Hindlimb muscle (tissue), 1 donor: ENCODE measurements at places on chromosomes 16 and 17. TPM values are rescaled to one million over a fixed set of nuclear protein-coding genes. Genes with fewer than 3 reads are reported as not detected.

BMERB1 gene
- 21.0 TPM for polyA plus RNA-seq

ZMYND15 gene
- polyA plus RNA-seq = 0.97 TPM

ARL2BP gene
- 36.0 TPM for polyA plus RNA-seq

METRNL gene
- 33.0 TPM for polyA plus RNA-seq

KRT32 gene
- not detected for polyA plus RNA-seq

THRA gene
- 85.6 TPM for polyA plus RNA-seq

WFDC1 gene
- 1.1 TPM for polyA plus RNA-seq

CCNF gene
- polyA plus RNA-seq = 7.0 TPM

PLA2G10 gene
- 0.72 TPM for polyA plus RNA-seq

CCDC78 gene
- 1.4 TPM for polyA plus RNA-seq

LRRC37A gene
- polyA plus RNA-seq = 3.1 TPM

KRTAP4-5 gene
- polyA plus RNA-seq = not detected

GNG13 gene
- polyA plus RNA-seq = not detected

KRTAP16-1 gene
- polyA plus RNA-seq = not detected

TMEM132E gene
- polyA plus RNA-seq = 0.40 TPM

ABCC11 gene
- polyA plus RNA-seq = not detected

SCNN1B gene
- polyA plus RNA-seq = not detected

NPIPA8 gene
- polyA plus RNA-seq = 1.6 TPM

OR1A1 gene
- polyA plus RNA-seq = 0.06 TPM

CAMKK1 gene
- polyA plus RNA-seq = 9.3 TPM

MYO15A gene
- 1.3 TPM for polyA plus RNA-seq

PYCARD gene
- 9.1 TPM for polyA plus RNA-seq

SEPTIN12 gene
- polyA plus RNA-seq = not detected

UNC45B gene
- polyA plus RNA-seq = 250 TPM

SOCS1 gene
- 2.9 TPM for polyA plus RNA-seq

SPATA22 gene
- 0.32 TPM for polyA plus RNA-seq

EPX gene
- 0.62 TPM for polyA plus RNA-seq
